ENCODE measurements at places on chromosomes 16 and 17.

DNA sequence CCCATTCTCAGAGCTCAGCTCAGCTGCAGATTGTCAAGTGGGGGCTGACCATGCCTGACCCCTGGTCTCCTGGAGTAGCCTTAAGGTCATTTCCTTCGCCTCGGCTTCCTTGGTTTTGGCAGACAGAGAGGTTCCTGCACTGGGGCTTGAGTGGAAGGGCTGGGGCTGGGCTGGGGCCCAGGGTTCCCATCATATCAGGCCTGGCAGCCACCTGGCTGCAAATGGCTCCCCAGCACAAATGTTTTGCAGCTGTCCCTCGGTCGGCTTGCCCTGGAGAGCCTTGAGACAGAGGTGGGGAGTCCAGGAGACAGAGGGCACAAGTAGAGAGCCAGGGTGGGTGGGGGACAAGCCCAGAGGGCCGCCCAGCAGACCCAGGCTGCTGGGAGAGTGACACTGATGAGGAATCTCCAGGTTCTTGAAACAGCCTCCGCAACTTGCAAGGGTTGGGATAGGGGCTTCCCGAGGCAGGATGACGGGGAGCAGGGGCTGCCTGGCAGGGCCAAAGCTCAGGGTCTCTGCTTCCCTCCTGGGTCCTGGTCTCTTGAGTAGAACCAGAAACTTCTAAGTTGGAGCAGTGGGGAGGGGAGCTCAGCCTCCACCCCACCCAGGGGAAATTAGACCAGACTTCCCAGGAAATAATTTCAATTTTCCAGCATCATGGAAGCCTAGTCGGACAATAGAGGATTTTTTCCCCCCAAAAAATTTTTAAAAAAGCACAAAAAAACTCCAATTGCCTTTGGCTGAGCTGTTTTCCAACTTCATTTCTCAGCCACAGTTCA, 19.3 kb downstream of the IGFBP4 start:
- no peak for DNase-seq

- DNase-seq: peak; percentile 12
These were observed at the start of gene DLX3 for GRCh38 chr17:49995055-49995738. DLX3 (minus strand) TSS chr17:49995224; CDS start chr17:49994998, 226 bp downstream.

DNA sequence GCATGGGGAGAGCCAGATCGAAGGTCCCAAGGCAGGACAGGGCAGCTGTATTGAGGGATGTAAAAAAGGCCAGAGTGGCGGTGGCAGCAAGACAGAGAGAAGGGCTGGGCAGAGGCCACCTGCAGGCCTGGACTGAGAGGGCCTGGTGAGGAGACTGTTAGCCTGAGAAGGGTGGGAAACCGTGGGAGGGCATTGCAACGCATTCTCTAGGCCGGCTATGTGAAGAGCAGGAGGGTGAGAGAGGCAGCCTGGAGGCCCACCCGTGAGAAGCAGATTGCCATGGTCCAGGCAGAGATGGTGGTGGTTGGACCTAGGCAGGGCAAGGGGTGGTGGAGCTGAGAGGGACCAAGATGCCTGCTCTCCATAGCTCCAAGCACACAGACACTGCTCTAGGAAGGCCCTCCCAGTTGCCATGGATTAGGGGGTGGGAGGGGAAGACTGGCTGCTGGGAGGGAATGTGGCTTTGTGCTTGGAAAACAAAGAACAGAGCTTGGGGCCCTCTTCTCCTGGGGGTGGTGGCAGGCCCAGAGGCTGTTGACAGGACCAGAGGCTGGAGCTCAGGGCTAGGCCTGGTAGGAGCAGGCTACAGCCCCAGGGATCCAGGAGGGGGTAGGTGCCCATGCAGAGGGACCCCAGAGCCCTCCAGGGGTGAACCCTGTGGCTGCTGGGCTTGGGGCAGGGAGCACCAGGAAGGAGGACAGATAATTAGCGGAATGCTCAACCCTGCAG, 12.4 kb upstream of the TCAP start:
- no peak for DNase-seq

- DNase-seq: no peak
These were observed 4.0 kb downstream of the CBFA2T3 start for GRCh38 chr16:88973007-88973410.

DNA sequence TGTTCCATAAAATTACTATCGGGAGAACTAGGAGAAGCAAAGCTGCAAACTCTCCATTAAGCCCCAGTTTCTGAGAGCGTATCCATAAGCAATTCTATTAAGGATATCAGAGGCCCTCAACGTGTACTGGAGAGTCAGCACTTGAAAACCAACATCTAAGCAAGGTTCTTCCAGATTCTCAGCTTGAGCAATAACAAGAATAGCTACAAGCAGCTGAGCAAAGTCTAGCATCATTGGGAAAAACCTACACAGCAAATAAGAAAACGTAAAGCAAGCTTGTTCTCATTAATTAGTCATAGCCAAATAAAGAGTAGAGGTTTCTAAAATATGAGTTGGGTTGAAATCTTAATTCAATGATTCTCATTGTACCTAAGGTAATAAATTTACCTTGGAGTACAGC, 26.9 kb upstream of the COX10 start:
- no peak for DNase-seq

GRCh38 chr17:34562387-34562786, 17.0 kb upstream of the TMEM132E start:
- no peak for DNase-seq

- DNase-seq: no peak
These were observed 873 bp downstream of the SETD1A start for GRCh38 chr16:30958175-30959079.

DNA sequence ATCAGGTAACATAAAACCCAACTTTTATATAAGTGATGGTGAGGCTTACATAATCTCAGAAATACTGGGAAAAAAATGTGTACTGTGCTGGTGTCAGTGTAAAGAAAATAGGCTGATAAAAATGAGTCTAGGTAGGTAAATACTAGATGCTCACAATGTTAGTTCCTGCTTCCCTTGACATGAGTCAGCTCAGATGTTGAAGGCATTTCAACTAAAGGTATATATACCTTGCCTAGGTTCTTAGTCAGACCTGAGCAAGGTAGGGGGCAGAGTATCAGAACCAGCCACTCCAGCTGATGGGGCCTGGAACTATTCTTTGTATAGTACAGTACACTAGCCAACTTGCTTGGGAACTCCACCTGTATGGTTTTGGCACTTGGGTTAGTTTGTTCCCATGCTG, 51.0 kb upstream of the CA10 start:
- no peak for DNase-seq

Measured in AG04449 (cell line).